Ecto neural progenitor cell (in vitro differentiated cells): ENCODE measurements at places on chromosomes 7 and 10.

DNA sequence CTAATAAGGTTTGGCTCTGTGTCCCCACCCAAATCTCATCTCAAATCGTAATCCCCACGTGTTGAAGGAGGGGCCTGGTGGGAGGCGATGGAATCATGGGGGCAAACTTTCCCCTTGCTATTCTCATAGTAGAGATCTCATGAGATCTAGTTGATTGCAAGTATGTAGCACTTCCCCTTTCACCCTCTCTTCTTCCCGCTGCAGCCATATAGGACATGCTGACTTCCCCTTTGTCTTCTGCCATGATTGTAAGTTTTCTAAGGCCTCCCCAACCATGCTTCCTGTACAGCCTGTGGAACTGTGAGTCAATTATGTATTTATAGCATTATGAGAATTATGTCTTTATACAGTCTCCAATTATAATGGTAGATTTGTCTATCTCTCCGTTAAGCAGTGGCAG is 594.5 kb downstream of the ACTR3B start:
- DNase-seq = no peak

DNA sequence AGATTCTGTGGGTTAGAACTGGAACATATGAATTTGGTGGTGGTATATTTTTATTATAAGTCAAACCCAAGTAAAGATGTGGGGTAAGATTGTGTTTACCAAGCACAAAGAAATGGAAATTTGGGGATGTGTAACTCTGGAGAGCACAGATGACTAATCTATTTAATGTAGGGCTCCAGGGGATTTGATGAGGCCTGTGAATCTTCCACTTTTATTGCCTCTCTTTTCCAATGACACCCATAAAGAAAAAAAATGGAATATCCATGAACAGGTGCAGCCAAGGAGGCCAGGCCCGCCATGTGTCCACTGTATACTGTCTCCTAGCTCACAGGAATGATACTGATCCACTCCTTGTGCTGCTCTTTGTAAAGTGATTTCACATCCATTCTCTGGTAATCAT is 2.8 kb downstream of the SRGN start:
- DNase-seq = no peak

- no peak for DNase-seq
These were observed 12.7 kb upstream of the JCAD start for GRCh38 chr10:30072068-30072467.

GRCh38 chr7:36777062-36777461 is 52.8 kb upstream of the AOAH start:
- no peak for DNase-seq

GRCh38 chr10:119302172-119302571 is 94.8 kb downstream of the GRK5 start:
- no peak for DNase-seq

DNA sequence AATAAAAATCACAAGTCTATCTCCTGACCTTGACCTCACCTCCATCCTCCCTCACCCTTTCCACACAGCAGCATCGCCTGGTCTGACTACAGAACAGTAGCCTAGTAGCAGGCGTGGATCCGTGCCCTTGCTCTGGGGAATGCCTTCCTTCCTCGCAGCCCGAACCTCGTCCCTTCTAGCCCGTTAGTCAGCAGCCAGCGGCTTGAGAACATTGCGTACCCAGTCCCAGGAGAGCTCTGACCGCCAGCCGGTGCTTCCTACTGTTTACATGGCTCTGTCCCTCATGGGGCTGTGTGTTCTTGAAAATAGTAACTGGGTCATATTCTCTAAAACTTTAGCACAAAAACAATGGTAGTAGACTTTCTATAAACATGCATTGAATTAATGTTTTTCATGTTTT is 682.7 kb upstream of the IGFBP3 start:
- DNase-seq = no peak

- DNase-seq = no peak
These were observed 60.4 kb downstream of the FZD1 start for GRCh38 chr7:91324663-91325062.

- no peak for DNase-seq
These were observed 148.9 kb downstream of the PARD3 start for GRCh38 chr10:34666008-34666704.

DNA sequence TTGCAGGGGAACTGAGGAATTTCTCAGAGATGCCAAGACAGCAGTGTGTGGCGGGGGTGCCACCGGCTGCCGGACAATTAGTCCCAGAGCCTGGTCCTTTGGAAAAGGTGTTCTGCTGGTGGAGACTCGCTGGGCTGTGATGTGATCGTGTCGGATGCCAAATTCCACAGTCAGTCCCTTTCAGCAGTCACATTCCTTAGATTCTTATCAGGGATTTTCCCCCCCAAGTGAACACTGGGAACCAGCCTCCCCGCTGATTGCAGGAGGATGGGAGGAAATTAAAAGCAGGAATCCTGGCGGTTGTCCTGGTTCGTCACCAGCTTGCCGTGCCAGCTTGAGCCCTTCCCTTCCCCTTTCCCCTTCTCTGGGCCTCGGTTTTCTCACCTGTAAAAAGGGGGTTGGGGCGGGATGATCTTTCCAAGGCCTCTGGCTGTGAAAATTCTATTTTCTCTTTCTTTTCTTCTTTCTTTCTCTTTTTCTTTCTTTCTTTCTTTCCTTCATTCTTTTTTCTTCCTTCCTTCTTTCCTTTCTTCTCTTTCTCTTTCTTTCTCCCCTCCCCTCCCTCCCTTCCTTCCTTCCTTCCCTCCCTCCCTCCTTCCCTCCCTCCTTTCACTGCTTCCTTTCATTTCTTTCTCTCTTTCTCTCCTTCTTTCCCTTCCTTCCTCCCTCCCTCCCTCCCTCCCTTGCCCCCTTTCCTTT is 39.6 kb downstream of the COL26A1 start:
- peak; percentile 84 for DNase-seq

DNA sequence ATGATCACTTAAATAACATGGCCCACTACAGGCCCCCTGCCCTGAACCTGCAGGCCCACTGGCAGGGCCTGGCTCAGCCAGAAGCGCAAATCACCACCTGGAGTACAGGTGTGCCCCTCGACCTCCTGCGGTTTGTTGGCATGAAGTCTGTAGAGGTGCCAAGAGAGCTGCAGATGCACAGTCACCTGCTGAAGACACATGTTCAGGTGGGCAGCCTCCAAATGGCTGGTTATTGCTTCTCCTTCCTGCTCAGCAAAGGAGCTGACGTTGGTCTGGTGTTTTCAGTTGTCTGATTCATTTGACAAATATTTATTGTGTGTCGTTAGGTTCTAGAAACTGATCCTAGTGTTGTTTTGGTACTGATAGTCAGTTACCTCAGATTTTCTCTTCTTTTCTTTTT is 29.0 kb downstream of the DHTKD1 start:
- DNase-seq = no peak

- DNase-seq = no peak
These were observed 769.7 kb downstream of the TNS3 start for GRCh38 chr7:46812101-46812675.

- no peak for DNase-seq
These were observed 89.3 kb downstream of the FANK1 start for GRCh38 chr10:125985557-125986240.

- peak; percentile 5 for DNase-seq
These were observed 190.2 kb downstream of the CAMK1D start for GRCh38 chr10:12539350-12540164.

- DNase-seq = no peak
These were observed 158.4 kb upstream of the ZNF32 start for GRCh38 chr10:43806831-43807640.
